ENCODE measurements at places on chromosomes 12 and 14.

DNA sequence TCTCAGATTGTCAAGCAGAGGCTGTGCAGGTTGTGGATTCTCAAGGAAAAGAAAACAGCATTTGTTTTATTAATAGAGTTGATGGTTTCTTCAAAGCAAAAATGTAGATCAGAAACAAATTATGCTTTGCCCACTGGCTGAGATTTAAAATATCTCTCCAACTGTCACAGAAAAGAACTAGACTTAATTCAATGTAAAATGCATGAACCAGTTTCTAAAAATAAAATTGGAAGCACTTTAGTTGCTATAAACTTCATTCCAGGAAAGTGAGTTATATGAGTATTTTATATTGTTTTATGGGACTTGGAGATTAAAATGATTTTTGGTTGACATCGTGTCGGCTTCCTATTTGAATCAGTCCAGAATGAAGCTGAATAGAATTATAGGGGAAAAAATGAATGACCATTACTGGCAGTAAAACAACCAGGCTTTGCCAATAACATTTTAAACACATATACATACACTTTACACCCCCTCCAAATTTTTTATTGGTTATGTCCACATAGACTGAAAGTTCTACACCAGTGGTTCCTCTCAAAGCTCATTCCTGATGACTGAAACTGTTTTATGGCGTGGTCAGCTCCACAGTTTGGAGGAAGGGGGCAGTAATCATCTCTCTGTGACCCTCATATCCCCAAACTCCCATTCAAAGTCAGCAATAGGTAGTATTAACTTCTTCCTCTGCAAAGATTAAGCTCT is 55.5 kb upstream of the DAAM1 start:
- no peak for DNase-seq

DNA sequence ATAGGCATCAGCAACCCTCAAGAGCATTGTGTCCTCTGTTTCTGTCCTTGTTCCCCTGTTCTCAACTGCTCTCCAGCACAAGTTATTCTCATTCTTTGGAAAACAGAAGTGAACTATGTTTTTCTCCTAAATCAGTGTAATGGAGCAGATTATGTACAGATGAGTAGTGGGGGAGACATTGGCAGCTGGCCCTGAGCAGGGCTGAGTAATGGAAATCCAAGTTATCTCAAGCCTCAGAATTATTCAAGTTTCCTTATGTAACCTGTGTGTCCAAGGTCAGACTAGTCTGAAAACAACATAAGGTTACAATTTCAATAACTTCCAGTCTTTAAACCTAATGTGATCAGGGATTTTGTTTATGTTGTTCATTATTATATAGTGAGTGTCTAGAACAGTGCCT is 116.1 kb upstream of the FUT8 start:
- no peak for DNase-seq

- no peak for DNase-seq
These were observed 105.4 kb upstream of the GRIN2B start for GRCh38 chr12:14086838-14087237.

GRCh38 chr12:57299514-57300016 is 48.6 kb upstream of the STAC3 start:
- DNase-seq, result no peak
